Right lobe of liver (tissue), 6 donors: ENCODE measurements at places on chromosomes 12 and 14.

DNA sequence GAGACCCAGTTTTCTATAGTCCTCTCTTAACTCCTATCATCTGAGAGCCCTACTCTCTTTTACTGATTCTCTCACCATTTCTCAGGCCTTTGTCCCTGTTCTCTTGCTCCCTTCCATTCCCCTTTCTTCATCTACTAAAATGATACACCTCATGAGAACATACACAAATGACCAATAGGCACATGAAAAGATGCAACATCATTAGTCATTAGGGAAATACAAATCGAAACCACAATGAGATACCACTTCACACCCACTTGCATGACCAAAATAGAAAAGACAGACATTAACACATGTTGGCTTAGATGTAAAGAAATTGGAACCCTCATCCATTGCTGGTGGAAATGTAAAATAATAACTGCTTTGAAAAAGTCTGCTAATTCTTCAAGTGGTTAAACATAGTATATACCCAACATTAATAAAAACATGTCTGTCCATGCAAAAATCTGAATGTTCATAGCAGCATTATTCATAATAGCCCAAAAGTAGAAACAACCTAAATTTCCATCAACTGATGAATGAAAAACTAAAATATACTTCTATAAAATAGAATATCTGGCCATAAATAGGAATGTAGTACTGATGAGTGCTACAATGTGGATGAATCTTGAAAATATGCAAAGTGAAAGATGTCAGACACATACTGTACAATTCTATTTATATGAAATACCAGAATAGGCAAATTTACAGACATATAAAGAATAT is 66.0 kb downstream of the DENND5B start:
- H3K4me1 ChIP-seq = peaks cover 2% of the 10 kb centered on the region
- H3K4me3 ChIP-seq = no peak overlapping the region
- DNase-seq = no peak
- no peaks in the 10 kb centered on the region for H3K36me3 ChIP-seq
- H3K27me3 ChIP-seq = no peaks in the 10 kb centered on the region
- no peak overlapping the region for H3K27ac ChIP-seq

DNA sequence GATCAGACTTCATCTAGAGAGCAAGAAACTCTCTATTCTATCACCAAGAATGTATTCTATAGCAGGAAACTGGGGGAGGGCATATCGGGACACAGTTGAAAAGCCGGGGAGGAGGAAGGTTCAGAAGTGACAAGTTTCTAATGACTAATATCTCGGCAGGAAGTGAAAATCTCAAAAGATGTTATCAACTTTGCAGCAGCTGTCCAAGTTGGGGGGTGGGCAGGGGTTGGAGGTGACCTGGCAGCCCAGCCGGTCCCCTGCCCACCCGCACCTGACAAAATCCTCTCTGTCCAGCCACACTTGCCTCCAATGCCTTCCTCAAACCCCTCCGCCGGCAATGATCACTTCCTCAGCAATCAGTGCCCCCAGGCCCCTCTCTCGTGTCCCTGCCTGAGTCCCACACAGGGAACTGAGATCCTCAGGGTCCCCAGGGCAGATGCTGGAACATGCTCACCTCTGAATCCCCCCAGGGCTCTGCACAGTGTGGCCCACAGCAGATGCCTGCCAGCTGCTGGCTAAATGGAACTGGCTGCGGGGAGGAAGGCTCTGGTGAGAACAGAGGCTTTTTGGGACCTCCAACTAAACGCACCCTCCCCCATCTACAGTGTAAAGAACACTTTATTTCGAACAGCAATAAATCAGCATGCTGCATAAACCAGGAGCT is 43.9 kb downstream of the CCDC88C start:
- no peaks in the 10 kb centered on the region for H3K27me3 ChIP-seq
- DNase-seq = no peak
- no peaks in the 10 kb centered on the region for H3K36me3 ChIP-seq
- H3K4me3 ChIP-seq = no peak overlapping the region

DNA sequence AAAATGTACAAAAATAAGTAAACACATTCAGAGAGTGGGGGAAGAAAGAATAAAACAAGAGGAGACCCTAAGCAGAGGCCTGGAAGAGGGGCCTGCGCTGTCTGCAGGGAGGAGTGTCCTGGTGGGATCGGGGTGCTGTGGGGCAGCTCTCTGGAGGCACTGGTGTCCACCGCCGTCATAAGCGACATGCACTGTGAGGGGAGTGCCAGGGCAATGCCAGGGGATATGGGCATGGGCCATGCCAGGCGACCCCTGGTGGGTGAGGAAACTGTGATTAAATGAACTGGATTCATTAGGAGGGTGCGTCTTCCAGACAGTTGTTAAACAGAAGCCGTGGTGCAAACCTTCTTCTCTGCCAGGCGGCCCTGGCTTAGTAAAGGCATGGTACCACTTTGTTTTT is 116.6 kb downstream of the PIWIL1 start:
- H3K27ac ChIP-seq = no peak overlapping the region
- no peaks in the 10 kb centered on the region for H3K4me1 ChIP-seq
- no peaks in the 10 kb centered on the region for H3K36me3 ChIP-seq
- peak; percentile 35 for DNase-seq
- no peak overlapping the region for H3K4me3 ChIP-seq

- peak; percentile 78 for DNase-seq
- no peak overlapping the region for H3K4me3 ChIP-seq
- no peaks in the 10 kb centered on the region for H3K4me1 ChIP-seq
Measured at GRCh38 chr14:69539631-69540410, 34.9 kb downstream of the CCDC177 start.

GRCh38 chr12:75308279-75308678 is 21.8 kb downstream of the CAPS2 start:
- no peak overlapping the region for H3K4me3 ChIP-seq
- H3K27ac ChIP-seq = no peak overlapping the region
- no peak for DNase-seq
- no peaks in the 10 kb centered on the region for H3K36me3 ChIP-seq
- no peaks in the 10 kb centered on the region for H3K4me1 ChIP-seq

DNA sequence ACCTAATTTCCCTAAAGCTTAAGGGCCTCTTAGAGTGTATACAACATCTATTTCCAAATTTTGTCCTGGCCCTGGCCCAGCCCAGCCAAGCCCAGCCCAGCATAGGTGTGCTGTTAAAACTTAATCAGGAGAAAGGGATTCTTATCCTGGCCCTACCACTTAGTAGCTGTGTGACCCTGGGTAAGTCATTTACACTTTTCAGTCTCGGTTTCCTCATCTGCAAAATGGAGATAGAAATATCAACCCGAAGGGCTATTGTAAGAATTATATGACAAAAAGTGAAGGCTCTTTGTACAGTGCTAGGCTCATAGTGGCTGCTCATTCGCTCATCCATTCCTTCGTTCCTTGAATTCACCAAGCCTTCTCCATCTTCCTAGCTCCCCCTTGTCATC is 442 bp downstream of the ERG28 start:
- no peaks in the 10 kb centered on the region for H3K27me3 ChIP-seq
- H3K4me3 ChIP-seq = peak overlapping the region; percentile 87
- peak overlapping the region; percentile 81 for H3K27ac ChIP-seq

DNA sequence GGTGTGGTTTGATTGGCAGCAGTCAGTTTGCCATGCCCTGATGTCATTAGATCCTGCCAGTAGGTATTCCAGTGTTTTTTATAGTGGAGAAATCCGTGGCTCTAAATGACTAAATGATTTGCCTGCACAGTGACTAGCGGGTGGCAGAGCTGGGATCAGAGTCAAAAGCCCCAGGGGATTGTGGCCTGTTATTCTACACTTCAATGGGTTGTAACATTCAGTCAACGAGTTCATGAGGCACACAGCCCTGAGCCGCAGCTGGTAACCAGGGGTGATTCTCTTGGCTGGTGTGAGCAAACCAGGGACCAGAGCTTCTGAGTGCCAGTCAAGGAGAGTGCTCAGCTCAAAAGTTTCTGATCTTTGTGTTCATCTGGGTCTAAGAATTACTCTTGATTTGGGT is 1.8 kb downstream of the MYH6 start:
- H3K4me1 ChIP-seq = no peaks in the 10 kb centered on the region
- no peak overlapping the region for H3K27ac ChIP-seq
- no peak for DNase-seq
- no peaks in the 10 kb centered on the region for H3K36me3 ChIP-seq
- H3K27me3 ChIP-seq = no peaks in the 10 kb centered on the region

- H3K27ac ChIP-seq = no peak overlapping the region
- H3K4me1 ChIP-seq = no peaks in the 10 kb centered on the region
- H3K4me3 ChIP-seq = no peak overlapping the region
- H3K36me3 ChIP-seq = no peaks in the 10 kb centered on the region
- no peak for DNase-seq
Measured at GRCh38 chr12:130595566-130595965, 120.5 kb downstream of the RIMBP2 start.

GRCh38 chr14:51697848-51698247 is 46.1 kb downstream of the FRMD6 start:
- no peak for DNase-seq
- no peaks in the 10 kb centered on the region for H3K36me3 ChIP-seq
- H3K27me3 ChIP-seq = no peaks in the 10 kb centered on the region
- H3K4me3 ChIP-seq = no peak overlapping the region
